Dorsolateral prefrontal cortex (tissue), 122 donors: ENCODE measurements at places on chromosomes 7 and 10. TPM values are rescaled to one million over a fixed set of nuclear protein-coding genes. Genes with fewer than 3 reads are reported as not detected.

DNA sequence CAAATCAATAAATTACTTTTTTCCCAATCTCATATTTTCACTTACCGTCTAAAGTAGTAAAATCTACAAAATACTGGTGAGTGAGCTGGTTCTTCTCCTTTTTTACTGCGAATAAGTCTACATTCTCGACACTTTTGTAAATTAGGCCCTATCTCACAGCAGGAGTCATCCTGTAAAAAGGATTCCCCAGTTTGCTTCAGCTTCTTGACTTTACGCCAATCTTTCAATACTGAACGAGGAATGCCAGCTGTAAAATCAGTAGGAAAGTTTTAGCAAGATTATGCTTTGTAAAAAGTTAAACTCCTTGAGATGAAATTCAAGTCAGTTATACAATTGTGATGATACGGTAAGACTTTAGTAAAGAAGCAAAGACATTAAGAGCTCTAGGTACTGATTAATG, 67.3 kb downstream of the NRBF2 start:
- DNase-seq: no peak

GRCh38 chr10:59682986-59683937, 26.4 kb downstream of the SLC16A9 start:
- DNase-seq: no peak

GRCh38 chr10:88190123-88190522, 326.7 kb downstream of the PTEN start:
- no peak for DNase-seq

GRCh38 chr7:140977741-140978140, 37.0 kb downstream of the MRPS33 start:
- DNase-seq: no peak

- DNase-seq: no peak
Measured at GRCh38 chr10:50219646-50220045, 31.7 kb downstream of the ASAH2 start.

- no peak for DNase-seq
Measured at GRCh38 chr10:70124918-70125317, 7.7 kb downstream of the AIFM2 start.

DNA sequence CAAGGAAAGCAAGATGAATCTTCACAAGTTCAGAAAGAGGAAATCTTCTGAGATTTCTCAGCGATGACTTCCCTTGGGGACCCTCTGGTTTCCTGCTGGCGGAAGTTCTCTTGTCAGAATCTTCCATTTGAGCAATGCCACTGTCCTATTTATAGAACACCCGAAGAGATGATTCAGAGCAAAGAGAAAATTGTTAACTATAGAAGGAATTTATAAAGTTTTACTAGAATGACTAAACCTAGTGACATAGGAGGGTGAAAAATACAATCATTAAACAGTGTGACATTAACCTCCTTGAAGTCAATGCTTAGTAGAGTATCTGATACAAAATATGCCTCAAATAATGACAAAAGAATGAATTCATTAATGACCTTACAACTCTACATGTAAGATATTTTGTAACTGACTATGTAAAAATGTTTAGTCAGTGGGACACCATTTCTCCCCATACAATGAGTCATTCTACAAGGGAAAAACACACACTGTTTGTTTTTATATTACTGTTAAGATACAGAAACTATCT, 206.5 kb upstream of the CNTNAP2 start:
- no peak for DNase-seq

Gene SPDYE16
- total RNA-seq: 0.79 TPM

DNA sequence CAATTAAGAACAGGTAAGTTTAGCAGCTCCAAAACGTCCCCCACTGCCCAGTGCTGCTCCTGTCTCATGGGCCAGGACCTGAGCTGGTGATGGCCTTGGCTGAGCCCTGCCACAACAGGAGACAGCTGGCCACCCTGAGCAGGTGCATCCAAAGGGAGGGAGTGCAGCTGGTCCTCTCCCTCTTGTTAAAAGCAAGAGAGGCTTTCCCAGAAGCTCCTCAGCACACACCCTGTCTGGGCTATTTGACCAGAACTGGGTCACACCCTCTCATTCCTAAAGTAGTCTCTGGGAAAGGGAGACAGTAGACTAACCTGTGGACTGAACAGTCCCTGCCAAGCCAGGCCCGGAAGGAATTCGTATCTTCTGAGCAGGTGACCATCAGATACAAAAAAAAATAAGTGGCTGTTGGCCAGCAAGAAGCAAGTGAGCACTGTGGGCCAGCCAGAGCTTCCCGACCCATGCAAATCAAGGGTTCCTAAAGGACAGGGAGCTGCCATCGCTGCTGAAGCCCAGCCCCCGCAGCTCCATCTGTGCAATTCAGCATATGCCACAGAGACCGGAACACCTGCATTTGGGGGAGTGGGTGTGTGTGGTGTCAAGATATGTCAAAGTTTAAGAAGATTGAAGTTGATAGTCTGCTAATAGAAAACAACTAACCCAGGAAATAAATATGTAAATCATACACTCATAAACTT, 2.1 kb upstream of the TMEM72 start:
- no peak for DNase-seq
